ENCODE measurements at places on chromosomes 11 and 22. TPM values are rescaled to one million over a fixed set of nuclear protein-coding genes. Genes with fewer than 3 reads are reported as not detected.

DNA sequence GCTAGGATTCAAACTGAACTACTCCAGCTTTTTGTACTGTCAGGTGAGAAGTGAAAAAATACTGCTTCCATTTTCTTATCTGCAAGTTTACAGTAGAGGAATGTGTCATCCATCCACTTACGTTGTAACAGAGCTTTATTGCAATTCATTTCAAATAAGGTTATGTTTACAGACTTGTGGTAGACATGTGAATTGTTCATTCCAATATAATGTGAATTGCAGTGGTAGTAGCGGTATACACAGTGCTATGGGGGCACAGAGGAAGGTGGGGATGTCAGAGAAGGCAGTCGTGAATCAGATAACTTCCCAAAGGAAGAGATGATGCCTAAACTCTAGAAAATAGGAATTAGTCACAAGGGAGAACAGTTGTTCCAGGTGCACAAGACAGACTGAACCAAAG is 42.5 kb downstream of the CEP57 start:
- no peak for DNase-seq

Gene COMT
- total RNA-seq = 136 TPM

GRCh38 chr11:72231396-72232259 is 7.1 kb downstream of the INPPL1 start:
- no peak for DNase-seq

Gene AMOTL1
- 29.5 TPM for total RNA-seq

Gene TPBGL
- total RNA-seq = not detected

GRCh38 chr11:126601136-126601535 is 245.7 kb downstream of the ST3GAL4 start:
- no peak for DNase-seq

GRCh38 chr11:65378208-65378927 is 4.1 kb downstream of the SLC25A45 start:
- no peak for DNase-seq

DNA sequence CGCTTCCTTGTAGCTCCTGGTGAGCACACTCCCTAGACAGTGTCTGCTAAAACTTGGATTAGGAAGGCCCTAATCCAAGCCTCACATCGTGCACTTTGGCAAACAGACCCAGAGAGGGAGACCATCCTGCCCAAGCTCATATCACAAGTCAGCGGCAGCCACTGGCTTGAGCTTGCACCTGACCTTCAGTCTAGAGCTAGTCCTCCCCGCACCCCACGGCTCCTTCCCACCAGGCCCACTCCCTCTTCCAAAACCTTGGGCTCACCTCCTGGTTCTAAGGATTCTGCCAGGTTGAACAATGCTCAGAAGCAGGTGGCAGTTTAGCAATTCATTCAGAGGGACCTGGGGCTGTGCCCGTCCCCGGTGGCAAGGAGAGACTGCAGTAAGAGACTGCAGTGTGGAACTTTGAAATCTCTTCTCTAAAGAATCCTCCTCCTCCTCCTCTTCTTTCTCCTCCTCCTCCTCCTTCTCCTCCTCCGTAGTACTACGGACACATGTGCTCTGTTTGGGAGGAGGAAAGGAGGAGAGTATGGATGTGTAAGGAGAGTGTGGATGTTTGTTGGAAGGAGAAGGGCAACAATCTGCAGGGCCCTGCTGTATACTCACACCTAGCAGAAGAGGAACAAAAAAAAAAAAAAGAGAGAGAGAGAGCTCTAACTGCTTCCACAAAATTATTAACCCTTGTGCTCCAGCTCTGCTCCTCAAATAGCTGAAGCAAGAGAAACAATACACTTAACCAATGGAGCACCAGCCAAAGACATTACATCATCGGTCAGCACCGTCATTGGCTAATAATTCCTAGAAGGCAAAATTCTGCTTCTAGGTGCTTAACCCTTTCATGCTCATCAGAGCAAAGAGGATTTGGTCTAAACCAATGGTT is 6.0 kb downstream of the SYN3 start:
- no peak for DNase-seq
